Hematopoietic multipotent progenitor cell treated with erythropoietin and hydrocortisone succinate and interleukin-3 and kit ligand, for 8 days (in vitro differentiated cells): ENCODE measurements at places on chromosomes 13 and 19.
A peak's percentile ranks its signal among the peaks of the same experiment; 100 is the strongest.

GRCh38 chr13:108993346-108993745 lies 363.9 kb downstream of the MYO16 start:
- DNase-seq: no peak

GRCh38 chr13:72384879-72385278 lies 342.6 kb downstream of the MZT1 start:
- no peak for DNase-seq

GRCh38 chr13:46903748-46904147 lies 6.9 kb upstream of the HTR2A start:
- DNase-seq: no peak

GRCh38 chr19:33156334-33156733 lies 24.4 kb downstream of the WDR88 start:
- no peak for DNase-seq

DNA sequence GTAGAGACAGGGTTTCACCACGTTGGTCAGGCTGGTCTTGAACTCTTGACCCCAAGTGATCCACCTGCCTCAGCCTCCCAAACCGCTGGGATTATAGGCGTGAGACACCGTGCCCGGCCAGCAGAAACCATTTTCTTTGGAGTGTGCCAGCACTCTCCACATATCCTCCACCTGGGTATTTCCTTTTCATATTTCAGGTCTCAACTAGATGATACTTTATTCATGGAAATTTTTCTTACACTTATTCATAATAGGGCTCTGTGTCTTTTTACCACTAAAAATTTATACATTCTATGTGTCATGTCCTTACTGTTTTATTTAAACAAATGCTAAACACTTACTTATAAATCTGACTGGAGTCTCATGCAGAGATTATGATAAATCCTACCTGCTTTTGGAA lies 305.9 kb downstream of the PCDH20 start:
- no peak for DNase-seq

- no peak for DNase-seq
Observed at GRCh38 chr19:56841193-56841543, 642 bp upstream of the PEG3 start.

DNA sequence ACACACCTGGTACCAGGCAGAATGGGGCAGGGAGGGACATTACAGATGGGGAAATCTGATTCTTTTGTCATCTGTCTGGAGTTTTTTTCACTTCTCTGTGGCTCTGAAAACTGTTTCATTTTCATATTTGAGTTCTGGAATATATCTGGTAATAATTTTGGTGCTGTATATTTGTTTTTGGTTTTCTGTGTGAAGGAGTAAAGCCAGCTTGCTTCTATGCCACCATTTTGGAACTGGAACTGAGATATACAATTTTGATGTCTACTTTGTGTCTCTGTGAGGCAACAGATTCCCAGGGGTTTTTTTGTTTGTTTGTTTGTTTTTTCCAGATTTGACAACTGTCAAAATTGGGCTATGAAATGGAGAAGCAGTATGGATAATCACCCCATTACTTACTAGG lies 16.1 kb downstream of the CEACAM4 start:
- no peak for DNase-seq

DNA sequence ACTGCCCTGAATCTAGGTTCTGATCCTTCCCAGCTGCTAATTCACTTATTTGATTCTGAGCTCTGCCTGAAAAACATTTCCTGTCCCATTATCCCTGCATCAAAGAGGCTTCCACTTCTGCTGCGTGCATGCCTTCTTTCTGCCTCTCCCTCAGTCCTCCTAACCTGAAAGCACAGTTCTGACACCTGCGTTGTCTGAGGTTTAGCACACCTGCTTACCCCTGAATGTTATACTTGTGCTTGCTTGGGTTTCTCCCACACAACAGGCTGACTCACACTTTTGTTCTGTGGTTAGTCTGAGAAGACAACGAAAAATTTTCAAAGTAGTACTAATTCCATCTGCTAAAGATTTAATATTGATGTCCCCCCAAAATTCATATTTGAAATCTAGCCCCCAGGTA lies 3.1 kb upstream of the SOHLH2 start:
- DNase-seq: no peak

DNA sequence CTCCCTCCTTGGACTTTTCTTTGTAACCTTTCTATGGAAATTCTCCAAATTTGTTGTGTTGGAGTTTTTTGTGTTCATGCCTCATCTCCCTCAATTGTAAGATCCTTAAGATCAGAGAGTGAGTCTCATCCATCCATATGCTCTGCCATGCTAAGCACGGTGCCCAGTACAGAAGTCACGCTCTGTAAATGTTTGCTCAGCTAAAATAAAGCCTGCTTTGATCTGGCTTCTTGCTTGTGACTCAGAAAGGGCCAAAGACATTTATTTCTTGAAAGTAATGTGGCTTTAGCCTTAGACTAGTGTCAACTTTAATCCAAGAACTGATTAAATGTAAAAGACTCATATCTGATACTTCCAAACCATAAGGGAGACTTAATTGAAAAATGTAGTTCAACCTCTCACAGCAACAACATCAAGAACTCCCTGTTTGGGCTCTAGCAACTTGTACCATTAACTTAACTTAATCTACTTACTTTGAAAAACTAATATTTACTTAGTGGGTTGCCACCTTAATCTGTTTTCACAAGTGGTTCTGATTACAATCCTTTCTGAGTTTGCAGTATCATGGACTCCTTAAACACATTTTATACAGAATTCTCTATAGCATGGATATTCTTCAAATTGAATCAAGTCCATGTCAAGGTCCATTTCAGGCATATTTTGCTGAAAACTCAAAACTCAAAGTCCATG lies 100.2 kb downstream of the KL start:
- DNase-seq: no peak

DNA sequence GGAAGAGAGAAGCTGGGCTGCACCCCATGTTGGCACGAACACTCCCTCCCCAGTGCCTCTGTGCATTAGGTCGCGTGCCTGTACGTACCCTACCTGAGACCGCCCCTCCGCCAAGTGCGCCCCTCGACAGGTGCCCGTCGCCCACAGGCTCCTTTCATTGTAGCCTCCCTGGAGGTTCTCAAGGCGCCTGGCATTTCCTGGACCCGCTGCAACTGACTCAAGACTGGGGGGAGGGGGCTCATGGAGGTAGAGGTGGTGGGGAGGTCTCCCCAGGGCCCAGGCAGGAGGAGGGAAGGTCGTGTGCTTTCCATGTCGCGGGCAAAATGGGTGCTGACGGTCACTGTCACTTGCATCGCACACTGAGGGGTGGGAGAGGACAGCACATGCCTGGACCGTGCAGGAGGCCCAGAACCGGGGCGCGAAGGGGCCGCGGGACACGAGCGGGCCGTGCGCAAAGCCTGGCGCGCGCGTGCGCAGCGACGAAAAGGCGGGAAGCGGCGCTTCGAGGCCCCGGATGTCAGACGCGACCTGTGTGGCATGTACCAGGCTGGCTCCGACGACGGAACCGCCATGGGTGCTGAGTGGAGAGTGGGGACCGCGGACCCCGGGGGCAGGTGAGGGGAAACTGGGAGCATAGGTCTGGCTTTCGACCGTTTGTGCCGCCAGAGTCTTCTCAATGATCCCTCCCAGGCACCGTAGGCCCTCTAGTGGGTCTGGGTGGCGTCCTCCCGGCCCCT lies 16.5 kb downstream of the NFIX start:
- peak; percentile 27 for DNase-seq

DNA sequence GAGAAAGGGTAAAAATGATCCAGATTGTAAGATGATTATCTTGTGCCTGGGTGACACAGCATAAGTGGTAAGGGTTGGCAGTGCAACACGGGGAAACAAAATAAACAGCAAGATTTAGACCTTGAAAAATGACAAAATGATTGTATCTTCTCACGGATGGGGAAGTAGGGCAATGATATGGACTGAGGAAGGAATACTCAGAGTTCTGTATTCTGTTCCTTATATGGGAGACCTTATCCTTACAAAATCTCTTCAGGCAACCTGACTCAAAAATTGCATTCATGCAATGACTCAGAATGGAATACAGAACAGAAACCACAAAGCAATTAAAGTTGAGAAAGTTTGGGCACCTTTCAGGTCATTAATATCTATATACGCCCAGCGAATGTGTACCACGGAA lies 149.0 kb downstream of the HS6ST3 start:
- DNase-seq: no peak

DNA sequence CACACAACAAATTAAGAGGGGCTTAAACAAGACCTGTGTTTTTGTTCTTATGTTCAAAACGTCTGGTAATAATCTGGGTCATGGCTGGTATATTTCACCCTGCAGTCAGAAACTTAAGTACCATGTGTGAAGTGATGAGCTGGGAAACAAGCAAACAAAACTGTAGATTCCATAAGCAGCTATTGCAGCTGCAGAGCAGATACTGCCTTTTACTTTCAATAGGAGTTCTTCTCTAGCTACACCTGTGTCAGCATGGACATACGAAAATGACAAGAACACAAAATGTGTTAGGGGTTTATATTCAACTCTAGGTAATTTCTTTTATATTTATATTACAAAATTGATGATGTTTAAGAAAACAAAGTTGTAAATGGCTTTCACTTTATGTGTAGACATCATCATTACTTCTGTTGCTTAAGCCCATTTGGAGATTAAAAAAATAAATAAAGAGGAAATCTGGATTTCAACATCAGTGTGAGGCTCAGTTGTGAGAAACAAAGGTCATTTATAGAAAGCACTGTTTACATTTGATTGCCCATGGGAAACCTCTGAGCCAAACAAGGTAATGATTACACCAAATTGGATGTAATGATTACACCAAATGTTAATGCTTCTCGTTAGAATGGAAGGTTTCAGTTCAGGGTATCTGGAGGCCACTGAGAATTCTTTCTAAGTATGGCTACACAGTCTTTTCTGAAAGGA lies 451.0 kb upstream of the SLC10A2 start:
- DNase-seq: no peak

GRCh38 chr13:66264971-66265370 lies 965.2 kb downstream of the PCDH9 start:
- DNase-seq: no peak

DNA sequence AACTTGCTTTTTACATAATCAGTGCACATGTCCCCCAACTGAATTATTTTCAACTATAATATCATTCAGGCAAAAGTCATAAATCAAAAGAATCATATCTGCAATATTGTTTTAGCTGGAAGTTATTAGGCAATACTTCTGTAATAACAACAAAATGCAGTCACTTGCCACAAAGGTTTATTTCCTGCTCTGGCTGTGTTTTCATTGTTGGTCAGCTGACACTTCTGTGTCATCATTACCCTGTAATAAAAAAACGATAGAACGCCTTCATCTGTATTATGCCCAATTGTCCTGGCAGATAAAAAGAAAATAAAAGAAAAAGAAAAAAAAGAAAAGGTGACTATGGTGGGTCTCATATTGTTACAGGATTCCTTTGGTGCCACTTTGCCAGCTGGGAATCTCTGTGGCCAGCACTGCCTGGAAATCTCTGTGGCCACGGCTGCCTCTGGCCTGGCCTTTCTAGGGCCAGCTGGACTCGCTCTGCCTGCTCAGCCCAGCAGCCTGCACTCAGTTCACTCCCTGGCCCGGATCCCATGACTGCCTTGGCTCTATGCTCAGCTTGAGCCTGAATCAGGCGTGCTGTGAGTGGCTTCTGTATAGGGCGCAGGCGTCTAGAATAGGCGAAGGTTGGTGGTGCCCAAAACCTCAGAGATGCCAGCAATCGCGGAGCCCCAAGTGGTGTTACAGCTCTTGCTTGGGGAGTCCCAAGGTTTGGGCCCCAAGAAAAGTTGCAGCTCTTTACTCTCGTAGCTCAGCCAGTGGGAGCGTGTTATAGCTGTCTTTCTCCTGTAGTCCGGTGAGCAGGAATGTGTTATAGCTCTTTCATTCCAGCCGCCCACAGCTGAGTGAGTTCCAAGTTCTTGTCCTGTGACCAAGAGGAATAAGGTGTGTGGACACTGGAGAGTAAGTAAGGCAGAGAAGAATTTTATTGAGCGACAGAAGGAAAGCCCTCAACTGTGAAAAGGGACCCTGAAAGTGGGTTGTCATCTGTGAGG lies 1227.1 kb downstream of the SLITRK1 start:
- DNase-seq: no peak

GRCh38 chr19:34155686-34156085 lies 16.6 kb upstream of the LSM14A start:
- no peak for DNase-seq

DNA sequence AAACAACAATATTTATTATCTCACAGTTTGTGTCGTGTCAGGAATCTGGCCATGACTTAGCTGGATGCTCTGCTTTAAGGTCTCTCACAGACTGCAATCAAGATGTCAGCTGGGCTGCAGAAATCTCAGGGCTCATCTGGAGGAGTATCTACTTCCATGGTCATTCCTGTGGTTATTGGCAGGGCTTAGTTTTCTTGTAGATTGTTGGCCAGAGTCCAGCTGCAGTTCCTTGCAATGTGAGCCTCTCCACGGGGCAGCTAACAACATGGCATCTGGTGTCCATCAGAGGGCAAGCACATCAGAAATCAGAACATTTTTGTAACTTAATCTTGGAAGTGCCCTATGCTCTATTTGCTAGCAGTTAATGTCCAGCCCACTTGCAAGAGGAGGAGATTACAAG lies 45.7 kb upstream of the TDRD3 start:
- no peak for DNase-seq

- DNase-seq: no peak
Observed at GRCh38 chr19:50261446-50261970, 58.1 kb downstream of the MYH14 start.

GRCh38 chr13:38685974-38686576 lies 802 bp upstream of the FREM2 start:
- DNase-seq: peak; percentile 7

DNA sequence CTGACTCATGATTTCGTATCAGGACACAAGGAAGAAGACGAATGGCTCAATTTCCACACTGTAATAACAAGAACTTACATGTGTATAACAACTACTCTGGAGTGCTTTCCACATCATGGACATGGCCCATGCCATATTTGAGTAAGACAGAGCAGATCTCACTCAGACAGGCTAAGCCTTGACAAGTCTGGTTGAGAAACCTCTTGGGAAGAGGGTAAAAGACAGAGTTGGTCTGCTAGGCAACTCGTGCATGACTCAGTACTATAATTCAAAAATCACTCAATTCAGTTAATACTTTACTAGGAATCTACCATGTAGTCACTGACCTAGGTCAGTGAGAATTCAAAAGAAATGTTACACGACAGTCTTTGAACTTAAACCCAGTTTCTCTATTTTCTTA lies 5.7 kb upstream of the THSD1 start:
- DNase-seq: no peak

DNA sequence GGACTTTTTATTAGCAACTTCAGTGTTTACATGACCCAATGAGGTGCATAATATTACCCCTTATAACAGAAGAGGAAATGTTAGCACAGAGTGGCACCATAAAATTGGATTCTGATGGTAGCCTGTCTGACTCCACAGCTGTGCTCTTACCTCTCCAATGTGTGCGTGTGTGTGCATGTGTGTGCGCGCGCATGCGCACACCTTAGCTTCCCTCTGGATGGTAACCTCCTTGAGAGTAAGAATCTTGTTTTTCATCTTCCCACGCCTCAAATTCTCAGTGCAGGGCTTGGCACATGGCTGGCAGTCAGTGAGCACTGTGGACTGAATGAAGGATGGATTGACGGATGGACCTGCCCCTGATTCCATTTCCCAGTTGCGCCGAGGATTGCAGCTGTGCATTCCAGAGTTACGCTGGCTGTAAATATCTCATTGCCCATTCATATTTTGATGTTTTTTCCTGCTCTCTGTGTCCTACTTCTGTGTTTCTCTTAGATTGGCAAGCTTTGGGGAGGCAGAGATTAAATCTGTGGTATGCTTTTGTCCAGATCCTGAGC lies 99.2 kb upstream of the WASF3 start:
- DNase-seq: no peak
